ENCODE measurements at places on chromosomes 7 and 10.

DNA sequence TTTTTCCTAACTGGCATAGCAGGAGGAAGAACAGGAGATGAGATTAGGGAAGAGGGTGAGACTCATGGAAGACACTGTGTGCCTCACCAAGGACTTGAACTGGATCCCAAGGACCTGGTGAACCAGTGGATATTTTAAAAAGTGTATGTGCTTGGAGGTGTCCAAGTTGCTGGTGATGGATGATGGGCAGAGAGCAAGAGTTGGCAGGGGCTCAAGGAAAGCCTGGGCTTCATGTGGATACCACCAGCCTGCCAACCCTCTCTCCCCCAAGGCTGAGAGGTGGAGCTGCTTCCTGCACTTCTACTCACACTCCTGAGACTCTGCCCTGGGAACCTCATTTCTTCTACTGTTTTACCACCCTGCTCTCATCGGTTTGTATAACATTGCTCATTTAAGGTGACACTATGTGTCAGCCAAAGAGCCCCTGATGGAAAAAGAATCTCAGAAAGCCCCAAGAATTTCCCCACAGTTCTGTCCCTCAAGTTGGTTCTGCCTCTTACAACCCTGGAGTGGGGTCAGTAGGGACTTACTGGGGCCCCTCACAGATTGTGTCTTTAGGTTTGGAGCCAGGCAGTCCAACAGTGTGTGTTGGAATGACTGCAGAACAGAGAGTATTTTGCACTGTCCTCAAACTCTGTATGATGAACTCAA is 56.2 kb upstream of the PDCD4 start:
- no peak for DNase-seq

- no peak for DNase-seq
These were observed 10.2 kb upstream of the SP4 start for GRCh38 chr7:21417647-21418046.

DNA sequence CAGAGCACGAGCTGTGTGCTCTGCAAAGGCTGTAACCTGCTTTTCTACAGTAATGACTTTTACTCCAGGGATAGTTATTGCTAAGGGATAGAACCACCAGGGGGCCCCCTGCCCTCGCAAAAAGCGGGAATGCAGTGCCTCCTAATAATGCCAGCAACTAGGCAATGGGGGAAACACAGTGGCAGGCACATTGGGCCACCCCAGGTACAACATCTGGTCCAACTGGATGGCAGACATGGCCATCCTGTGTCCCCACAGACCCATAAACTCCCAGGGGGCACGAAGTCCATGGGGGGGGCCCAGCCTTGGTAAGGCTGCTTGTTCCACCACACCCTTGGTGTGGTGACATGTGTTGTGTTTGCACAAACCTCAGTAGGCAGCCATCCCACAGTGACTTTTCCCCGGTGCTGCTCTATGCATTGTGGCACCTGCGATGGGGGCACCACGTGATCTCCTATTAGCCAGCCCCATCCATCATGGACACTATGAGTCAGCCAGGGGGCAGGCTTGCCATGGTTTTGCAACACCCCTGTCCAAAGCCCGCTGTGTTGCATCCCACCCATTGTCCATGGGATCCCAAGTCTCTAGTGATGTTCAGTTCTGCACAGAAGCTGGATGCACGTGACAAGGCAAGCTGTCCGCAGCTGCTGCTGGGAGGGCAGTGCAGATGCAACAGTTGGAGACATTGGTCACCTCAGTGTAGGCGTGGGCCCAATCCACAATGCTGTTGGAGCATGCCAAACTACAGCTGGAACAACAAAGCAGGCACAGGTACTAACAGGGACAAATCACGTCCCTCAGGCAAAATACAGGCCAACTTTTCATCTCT is 84.0 kb downstream of the ANLN start:
- peak; percentile 56 for DNase-seq

GRCh38 chr7:81025360-81025759 is 106.5 kb upstream of the SEMA3C start:
- DNase-seq: no peak

- DNase-seq: peak; percentile 4
These were observed 851.5 kb upstream of the COBL start for GRCh38 chr7:52168085-52168484.

DNA sequence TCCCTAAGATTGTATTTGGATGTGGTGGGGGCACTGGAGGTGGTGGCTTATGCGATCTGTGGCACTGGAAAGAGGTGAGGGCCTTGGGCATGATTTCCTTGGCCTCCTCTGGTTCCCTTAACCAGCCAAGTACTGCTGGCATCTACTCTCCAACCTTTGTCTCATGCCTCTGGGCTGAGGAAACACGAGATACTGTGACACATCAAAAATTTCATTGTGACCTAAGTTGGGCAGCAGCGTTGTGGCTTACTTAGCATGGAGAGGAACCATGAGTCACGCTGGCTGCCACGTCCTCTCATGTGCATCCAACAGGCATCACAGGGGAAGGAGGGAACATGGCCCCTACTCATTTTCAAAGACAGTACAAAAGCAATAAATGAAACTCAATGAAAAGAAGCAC is 29.7 kb upstream of the GSDME start:
- DNase-seq: peak; percentile 20

GRCh38 chr10:44510379-44511115 is 125.7 kb upstream of the CXCL12 start:
- no peak for DNase-seq

DNA sequence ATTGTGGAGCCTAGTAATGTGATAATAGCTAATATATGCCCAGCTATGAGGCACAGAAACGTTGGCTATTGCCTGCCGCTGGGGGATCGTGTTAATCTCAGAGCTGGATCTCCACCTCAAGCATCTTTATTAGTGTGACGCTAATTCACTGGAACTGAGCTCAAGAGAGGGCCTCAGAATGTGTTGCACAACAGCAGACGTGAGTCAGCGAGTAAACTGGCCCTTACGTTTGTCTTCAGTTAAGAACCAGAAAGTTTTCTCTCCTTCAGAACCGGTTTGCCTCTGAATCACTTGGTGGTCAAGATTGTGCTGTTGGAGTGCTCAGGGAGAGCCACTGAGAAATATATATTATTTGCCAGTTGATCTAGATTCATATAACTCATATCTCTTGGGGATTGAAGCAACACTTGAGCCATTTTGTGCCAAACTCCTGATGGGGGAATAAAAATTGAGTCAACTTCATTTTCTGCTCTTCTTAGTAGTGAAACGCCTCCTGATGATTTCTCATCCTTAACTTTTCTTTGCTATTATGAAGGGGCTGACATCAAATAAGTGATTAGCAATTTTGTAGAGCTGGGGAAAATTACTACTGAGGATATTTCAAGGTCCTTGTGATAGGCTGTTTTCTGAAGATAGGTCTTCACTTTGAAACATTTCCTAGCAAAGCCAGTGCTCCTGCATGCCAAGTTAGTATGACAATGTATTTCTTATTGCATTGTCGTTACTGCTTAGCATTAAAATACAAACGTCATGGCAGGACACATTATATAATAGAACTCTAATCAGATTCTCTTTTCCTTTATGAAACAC is 22.3 kb downstream of the BZW2 start:
- peak; percentile 33 for DNase-seq

DNA sequence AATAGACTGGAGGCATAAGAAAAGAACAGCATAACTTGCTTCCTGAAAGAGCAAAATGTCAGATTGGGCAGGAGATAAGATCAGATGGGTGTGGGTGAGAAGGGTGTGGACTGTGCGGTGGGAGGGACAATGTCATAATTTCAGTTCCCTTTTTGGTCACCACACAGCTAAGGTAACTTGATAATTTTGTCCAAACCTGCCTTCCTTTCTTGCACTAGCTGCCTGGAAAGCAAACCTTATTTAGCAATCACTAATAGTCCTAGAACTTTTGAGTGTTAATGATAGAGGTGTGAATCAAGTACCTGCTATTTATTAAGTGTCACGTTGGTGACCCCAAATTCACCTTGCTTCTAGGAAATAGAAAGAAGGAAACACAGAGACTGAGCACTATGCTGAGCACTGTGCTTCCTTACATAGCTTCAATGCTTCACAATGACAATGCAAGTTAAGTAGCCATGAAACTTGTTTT is 72.4 kb upstream of the SP4 start:
- DNase-seq: peak; percentile 96

GRCh38 chr7:8177109-8177933 is 84.6 kb downstream of the ICA1 start:
- DNase-seq: peak; percentile 59

DNA sequence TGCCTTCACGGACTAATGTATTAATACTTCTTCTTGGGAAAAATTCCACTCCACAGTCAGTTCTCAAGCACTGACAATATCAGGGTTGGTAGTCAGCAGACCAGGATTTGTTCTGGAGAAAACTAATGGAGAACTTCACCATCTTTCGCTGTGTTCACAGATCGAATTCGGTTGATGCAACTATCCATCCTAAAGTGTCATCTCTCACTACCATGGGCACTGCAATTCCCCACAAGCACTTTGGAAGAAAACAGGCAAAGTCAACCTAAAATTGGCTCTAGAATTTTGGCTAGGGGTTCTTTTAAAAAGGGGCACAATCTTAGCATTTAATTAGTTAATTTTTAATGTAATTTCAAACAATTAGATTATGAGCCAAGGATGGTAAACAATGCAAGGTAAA is 164.4 kb downstream of the HGF start:
- DNase-seq: no peak

DNA sequence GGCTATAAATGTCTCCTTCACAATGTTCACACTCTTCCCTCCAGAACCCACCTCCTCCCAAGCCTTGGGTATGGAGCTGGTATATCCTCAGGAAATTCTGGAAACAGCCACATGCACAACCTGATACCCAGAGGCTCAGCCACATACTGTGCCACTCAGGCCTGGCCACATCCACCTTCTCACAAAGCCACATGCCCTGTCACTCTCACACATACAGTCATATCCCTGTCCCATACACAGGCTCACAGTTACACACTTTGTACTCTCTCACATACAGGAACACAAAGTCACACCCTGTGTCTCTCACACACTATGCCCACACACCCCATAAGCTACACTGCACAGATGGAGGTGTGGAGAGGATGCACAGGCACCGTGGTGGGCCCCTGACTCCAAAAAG is 10.1 kb downstream of the KCNIP2 start:
- no peak for DNase-seq

DNA sequence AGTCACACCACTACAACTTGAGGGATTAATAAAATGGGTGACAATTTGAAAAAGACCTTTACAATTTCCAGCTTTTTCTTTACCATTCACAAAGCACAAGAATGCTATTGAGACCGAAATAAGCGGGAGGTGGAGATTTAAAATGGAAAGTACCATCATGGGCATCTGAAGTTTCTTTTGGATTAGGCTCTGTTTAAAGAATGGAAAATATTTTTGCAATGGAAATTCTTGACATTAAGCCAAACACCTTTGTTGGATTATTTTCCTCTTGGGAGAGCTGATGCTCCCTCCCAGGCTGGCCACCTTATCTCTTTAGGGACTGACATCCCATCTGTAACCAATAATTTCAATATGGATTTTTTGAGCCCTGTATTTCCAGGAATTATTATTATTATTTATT is 62.5 kb downstream of the BPGM start:
- DNase-seq: no peak

GRCh38 chr10:124723826-124724225 is 20.4 kb downstream of the FAM53B start:
- DNase-seq: no peak

DNA sequence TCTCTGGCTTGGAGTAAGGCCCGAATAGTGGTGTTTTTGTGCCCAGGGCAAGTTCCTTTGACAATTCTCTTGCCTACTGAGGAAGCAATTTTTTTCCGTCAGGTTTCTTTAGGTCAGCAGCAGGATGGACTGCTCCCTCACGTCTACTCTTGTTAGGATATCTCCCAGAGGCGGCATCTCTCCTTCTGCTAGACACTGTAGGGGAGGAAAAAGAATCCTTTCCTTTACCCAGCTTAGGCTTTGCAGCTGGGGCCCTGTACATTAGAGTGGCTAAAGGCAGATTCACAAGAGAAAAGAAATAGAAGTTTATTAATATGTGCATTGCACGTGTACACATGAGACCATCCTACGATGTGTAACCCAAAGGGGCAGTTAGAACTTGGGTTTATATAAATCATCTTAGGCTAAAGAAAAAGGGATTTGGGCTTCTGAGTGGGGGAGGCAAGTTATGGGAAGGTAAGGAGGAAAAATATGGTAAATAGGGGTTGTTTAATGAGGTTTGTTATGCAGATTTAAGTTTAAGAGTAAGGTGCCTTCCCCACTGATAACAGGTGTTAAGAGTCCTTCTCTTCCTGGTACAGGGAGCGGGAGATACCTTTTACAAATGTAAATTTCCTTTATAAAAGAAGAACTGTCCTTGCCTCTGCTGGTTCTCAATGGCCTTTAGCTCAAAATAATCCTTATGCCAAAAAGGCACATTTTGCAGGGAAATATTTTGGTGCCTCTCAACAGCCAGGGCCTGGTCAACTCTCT is 156.4 kb downstream of the AOAH start:
- no peak for DNase-seq

- DNase-seq: no peak
These were observed 171.3 kb upstream of the BMPER start for GRCh38 chr7:33733870-33734650.

GRCh38 chr7:140165422-140165821 is 11.4 kb downstream of the KDM7A start:
- no peak for DNase-seq

DNA sequence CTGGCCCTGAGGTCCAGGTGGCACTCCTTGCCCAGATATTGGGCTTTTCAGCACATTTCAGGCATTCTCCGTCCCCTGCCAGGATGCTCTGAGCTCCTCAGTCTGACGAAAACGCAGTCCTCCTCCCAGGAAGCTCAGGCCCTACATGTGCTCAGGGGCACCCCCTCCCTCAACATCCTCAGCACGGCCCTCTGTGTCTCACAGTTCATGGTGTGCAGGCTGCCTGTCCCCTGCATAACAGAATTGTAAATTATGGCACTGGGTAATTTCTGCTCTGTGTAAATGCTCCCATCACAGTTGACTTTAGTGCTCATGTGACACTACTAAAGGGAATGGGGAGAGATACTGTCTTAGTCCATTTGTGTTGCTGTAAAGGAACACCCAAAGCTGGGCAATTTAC is 563.8 kb downstream of the DNAJB6 start:
- no peak for DNase-seq
